ENCODE measurements at places on chromosomes 5 and 9.

GRCh38 chr9:119902611-119903010 is 533.4 kb upstream of the BRINP1 start:
- DNase-seq: no peak

DNA sequence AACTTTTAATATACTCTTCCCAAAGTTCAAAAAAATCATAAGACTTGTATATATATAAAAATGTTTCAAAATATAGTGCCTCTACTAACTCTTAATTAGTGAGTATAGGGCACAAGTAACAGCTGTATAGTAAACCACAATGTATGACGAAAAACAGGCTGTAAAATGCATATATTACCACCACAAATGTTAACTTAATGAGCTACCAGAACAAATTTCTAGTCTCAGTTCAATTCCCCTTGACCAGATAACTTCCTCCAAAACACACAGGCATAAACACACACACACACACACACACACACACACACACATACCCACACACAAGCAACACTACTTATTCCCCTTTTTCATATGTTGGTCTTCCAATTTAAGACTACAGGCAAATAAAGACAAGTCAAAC is 78.8 kb downstream of the FBXL17 start:
- DNase-seq: no peak

GRCh38 chr5:58044166-58044565 is 415.7 kb downstream of the PLK2 start:
- no peak for DNase-seq

GRCh38 chr9:127927201-127927987 is 3.2 kb downstream of the PIP5KL1 start:
- peak; percentile 83 for DNase-seq

DNA sequence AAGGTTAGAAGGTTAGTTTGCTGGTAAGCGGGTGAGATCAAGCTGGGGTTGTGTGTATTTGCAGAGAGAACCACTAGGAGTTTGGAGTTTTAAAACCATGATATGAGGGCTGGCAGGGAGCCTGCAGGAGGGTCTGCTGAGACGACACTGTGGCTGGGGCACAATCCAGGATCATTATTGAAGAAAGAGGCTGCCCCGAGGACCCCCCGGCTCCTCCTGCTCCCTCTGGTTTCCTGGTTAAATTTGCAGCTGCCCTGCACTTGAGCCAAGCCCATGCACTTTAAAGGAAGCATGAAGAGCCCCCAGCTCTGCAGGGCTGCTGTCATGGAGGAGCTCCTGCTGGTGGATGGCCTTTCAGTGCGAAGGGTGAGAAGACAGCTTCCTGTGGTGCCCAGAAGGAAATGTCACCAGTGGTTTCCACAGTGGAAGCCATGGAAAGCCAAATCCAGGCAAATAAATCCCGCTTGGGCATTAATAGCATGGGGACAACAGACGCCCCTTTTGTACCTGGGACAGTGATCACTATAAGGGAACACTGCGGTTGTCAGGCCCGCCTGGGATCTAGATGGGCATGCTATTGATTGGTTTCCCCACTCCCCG is 140.7 kb downstream of the NSG2 start:
- no peak for DNase-seq

GRCh38 chr5:4862500-4862899 is 277.6 kb upstream of the ADAMTS16 start:
- DNase-seq: no peak

DNA sequence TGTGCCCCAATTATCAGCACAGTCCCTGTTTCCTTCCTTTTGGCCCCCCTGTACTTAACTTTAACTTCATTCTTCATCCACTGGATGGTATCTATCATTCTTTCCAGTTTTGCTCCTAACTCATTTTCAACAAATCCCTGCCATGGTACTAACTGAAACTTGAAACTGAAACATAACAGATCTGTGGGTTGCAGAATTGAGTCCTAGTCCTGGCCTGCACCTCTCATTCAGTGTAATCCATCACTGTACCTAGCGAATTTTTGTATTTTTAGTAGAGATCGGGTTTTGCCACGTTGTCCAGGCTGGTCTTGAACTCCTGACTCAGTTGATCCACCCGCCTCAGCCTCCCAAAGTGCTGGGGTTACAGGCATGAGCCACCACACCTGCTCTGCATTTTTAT is 15.3 kb upstream of the PIK3R1 start:
- DNase-seq: no peak

GRCh38 chr5:60487885-60488442 is 212.0 kb downstream of the DEPDC1B start:
- no peak for DNase-seq

DNA sequence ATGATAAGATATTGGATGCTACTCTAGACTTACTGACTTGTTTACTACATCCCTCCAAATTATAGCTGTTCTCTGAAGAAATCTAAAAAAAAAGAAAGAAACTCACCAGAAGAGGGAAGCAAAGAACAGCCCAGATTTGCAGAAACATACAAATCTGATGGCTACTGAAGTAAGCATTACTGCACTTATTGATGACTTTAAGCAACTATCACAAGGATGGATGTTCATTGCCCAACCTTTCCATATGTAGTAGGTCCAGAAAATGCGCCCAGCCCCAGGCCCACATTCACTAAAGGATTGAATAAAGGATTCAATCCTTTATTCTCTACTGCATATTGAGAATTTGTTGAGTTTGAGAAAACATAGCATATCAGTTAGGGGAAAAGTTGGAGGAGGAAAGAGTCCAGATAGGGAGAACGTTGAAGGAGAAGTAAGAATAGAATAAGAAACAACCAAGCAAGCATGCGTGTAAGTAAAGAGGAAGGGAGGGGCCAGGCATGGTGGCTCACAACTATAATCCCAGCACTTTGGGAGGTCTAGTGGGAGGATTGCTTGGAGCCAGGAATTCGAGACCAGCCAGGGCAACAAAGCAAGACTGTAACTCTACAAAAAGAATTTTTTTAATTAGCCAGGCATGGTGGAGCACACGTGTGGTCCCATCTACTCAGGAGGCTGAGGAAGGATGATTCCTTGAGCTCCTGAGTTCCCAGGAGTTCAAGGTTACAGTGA is 33.8 kb upstream of the DTWD2 start:
- no peak for DNase-seq

DNA sequence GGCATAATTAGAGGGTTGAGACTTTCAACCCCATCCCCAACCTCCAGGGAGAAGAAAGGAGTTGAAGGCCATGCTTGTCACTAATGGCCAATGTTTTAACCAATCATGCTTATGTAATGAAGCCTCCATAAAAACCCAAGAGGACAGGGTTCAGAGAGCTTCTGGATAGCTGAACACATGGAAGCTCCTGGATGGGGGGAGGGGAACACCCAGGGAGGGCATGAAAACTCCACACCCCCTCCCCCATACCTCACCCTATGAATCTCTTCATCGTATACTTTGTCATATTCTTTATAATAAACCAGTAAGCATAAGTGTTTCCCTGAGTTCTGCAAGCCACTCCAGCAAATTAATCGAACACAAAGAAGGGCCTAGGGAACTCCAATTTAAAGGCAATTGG is 81.7 kb downstream of the ALDH7A1 start:
- no peak for DNase-seq

DNA sequence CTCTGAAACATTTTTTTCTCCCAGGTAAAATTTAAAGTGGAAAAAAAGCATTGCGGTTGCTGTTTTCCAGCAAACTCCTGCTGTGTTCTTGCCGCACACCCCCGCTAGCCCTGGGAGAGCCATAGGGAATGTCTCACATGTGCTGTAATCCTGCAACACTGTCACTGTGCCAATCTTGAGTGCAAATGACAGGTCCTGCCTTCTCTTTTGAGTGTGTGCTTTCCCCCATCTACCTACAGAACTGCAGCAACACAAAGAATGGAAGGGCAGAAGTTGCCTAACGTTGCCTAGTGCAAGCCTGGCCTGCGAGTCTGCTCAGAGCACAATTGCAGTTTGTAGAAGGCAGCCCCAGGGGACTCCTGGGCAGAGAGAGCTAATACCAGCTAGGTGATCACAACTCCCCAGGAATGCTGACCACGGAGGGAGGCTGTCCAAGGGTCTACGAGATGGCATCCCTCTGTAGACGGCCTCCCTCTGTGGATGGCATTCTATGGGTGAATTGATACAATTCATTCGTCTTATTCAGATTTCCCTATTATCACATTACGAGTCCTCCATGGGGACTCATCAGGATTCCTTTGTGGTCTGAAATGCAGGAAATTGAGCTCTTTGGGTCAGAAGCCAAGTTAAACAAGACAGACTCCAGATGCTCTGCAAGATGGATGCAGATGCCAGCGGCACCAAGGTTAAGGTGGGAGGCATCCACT is 172.6 kb upstream of the S1PR3 start:
- DNase-seq: no peak

- no peak for DNase-seq
These were observed 57.1 kb upstream of the CER1 start for GRCh38 chr9:14779566-14780022.

DNA sequence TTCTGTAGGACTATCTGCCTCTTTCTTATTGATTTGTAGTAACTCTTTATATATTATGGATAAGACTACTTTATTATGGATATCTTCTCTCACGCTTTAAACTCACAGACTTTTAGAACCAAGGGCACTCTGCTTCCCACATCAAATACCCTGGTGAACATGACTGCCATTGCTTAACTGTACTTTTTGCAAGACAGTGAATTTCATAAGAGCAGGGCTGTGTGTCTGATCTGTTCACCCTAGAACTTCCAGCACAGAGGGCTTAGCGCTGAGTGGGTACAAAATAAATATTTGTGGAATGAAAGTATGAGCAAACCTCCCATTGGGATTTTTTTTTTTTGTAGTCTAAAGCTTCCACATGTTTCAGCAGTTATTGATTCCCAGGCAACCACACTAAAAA is 84.8 kb downstream of the CFAP77 start:
- DNase-seq: no peak

DNA sequence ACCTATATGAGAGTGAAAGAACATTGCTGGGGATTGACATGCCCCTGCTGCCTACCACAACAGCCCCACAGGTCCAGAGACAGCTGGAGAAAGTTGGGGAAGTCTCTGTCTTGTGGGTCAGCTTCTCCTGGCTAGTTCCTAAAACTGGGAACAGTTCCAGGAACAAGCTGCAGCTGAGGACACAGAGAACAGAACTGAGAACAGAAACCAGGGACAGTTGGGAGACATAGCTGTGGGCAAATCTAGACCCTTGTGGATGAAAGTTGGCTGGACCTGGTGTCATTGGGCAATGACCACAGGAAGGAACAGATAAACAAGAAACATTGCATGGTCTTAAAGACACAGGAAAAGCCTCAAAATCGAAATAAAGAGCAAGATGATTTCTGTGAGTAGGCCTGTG is 58.3 kb upstream of the MOCS2 start:
- DNase-seq: no peak

GRCh38 chr9:112864982-112865381 is 25.7 kb downstream of the SLC46A2 start:
- DNase-seq: no peak

GRCh38 chr5:85614489-85614888 is 1003.3 kb upstream of the COX7C start:
- no peak for DNase-seq

DNA sequence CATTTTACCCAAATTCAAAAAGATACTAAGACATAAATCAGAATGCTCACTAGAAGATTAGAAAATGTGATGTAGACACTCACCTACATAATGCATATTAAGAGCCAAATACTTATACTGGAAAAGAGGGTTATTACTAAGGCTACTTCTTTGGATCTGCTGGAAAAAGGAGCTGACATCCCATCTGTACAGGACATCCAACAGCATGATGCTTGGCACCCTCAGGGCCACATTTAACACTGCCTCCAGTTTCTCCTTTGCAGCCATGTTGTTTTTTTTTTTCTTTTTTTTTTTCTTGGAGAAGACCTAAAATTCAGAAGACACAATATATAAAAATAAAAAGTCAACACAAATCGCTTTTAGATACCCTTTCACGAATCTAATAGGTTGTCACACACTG is 6.0 kb downstream of the RNF145 start:
- DNase-seq: no peak

GRCh38 chr5:155408465-155408864 is 394.9 kb downstream of the KIF4B start:
- DNase-seq: no peak

DNA sequence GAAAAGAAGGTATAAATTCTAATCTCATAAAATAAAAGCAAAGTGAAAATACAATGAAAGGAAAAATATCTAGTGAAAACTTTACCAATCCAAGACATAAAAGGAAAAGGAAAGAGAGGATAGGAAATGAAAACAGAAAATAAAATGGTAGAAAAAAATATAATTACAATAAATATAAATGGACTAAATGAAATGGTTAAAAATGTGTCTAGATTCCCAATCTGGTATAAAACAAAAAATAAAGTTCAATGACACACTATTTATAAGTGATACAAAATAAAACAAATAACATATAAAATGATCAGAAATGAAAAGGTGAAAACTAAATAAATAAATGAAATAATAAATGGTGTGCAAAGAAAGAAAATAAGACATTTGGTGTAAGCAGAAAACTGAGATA is 516.4 kb upstream of the RORB start:
- DNase-seq: no peak

- DNase-seq: no peak
These were observed 76.4 kb downstream of the ESM1 start for GRCh38 chr5:54908774-54909525.

GRCh38 chr5:168892618-168893186 is 313.5 kb upstream of the PANK3 start:
- no peak for DNase-seq

DNA sequence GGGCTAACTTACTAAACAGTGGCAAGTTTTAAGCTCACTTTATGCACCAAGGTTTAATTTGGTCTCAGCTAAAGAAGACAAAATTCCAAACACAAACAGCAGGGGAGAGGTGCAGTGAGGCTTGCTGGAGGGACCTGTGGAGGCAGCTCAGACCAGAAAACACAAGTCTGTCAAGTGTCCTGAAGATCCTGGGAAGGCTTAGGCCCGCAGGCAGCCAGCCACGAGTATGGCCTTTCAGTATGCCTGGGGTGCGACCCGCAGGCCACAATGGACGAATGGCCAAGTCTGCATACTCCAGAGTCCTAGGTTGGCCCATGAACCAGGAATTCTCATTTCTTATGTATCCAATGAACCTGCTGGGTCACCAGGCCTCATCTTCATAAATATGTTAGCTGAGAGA is 9.3 kb downstream of the CCNI2 start:
- no peak for DNase-seq

GRCh38 chr5:161400583-161400982 is 145.9 kb downstream of the GABRB2 start:
- no peak for DNase-seq

- DNase-seq: no peak
These were observed 182.0 kb downstream of the GRIA1 start for GRCh38 chr5:153672347-153673090.

DNA sequence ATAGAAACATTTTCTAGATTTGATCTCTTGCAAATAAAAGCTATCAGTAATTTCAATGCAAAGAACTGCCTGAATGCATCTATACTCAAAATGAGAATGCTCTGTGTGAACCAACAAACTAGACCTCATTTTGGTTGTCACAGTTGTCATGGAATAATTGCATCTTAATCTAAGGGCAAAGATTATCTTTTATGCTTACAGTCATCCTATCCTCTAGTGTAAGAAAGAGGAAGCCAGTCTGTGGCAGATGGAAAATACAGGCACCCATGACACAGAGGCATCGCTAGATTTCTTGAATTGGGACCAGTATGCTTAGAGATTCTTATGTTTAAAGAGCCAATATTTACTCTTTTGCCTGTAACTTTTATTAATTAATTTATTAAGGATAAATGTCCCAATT is 95.0 kb downstream of the MACIR start:
- DNase-seq: no peak

- no peak for DNase-seq
These were observed 303.7 kb downstream of the CCDC171 start for GRCh38 chr9:15856591-15856990.

- no peak for DNase-seq
These were observed 19.3 kb downstream of the PGGT1B start for GRCh38 chr5:115243412-115243811.

Data from activated CD4-positive, alpha-beta T cell treated with anti-CD3 and anti-CD28 coated beads, Interleukin-2, amount 50 U/mL, for 4 hours (primary cell).